Activated T-cell treated with anti-CD3 and anti-CD28 coated beads, Interleukin-2, amount 50 U/mL, for 24 hours (primary cell): ENCODE measurements at places on chromosomes 13 and 19.

- no peak for DNase-seq
Observed at GRCh38 chr19:54389553-54389952, 24.8 kb upstream of the LAIR1 start.

GRCh38 chr13:26526702-26527216, 30.7 kb upstream of the WASF3 start:
- DNase-seq: no peak

GRCh38 chr19:46601318-46602224, at the start of gene CALM3:
TSS of gene CALM3 (plus strand) at chr19:46601330. CDS start at chr19:46601435, 105 bp downstream.
- no peak for DNase-seq

- no peak for DNase-seq
Observed at GRCh38 chr13:52026246-52026626, 1.7 kb downstream of the UTP14C start.

GRCh38 chr13:101417501-101417900, 1.2 kb upstream of the NALCN start:
- no peak for DNase-seq
